ENCODE measurements at places on chromosomes 1 and 21.

DNA sequence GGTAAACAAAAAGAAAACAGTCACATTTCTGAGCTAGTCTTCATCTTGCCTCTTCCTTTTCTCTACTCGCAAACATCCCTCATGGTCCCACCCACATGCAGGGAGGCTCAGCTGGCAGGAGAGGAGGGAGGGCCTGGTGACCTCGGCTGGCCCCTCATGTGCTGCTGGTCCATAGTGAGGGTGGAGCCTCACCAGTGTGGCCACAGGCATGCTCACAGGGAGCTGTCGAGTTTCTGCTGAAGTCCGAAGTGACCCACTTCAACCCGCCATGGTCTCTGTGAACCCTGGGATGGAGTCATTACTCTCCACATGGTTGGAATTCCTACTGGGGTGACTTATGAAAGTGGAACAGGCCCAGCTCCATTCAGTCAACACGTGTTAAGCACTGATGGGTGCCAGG lies 253.4 kb downstream of the RHOU start:
- DNase-seq, result no peak

- DNase-seq, result peak; percentile 74
Observed at GRCh38 chr1:201019321-201019977, 4.1 kb downstream of the KIF21B start.

DNA sequence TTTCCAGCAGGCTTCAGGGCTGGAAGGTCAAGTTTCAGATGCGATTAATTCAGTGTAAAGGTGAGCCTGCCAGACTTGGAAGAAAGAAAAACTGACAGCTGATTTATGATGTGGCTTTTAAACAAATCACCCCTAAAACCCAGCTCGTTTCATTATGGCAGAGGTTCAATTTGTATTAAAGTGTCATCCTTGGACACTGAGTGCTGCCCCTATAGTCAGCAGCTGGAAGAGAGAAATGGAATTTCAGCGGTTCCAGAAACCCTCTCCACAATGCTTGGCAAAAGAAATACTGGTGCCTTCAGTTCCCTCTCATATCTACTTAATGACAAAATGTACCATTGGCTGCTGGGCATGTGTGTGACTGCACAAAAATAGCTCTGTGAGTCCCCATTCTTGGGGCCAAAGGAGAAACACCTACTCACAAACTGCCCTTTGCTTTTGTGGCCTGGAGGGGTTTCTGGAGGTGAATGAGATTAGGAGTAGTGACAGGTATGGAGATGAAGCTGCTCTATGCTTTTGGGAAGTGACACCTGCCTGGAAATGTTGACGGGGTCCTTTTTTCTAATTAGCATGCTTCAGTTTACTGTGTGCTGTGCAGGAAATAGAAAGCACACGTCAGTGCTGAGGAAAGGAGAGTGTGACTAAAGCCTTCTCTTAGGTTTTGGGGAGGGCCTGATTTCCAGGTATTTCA lies 95.1 kb upstream of the TSPAN2 start:
- no peak for DNase-seq

DNA sequence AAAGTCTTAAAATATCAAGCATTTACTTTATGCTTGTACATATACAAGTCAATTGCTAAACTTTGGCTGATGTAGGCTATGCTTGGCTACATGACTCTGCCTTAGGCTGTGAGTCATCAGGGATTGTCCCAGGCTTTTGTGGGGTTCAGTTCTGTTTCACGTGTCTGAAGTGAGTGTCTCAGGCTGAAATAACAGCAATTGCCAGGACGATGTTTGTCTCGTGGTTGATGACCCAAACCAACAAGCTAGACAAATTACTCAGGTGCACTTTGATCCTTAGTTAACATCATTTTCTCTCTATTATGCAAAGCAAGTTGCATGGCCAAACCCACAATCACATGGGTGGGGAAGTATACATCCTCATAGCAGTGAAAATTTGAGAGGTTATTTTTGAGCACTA lies 410.1 kb downstream of the BRINP3 start:
- DNase-seq, result no peak

DNA sequence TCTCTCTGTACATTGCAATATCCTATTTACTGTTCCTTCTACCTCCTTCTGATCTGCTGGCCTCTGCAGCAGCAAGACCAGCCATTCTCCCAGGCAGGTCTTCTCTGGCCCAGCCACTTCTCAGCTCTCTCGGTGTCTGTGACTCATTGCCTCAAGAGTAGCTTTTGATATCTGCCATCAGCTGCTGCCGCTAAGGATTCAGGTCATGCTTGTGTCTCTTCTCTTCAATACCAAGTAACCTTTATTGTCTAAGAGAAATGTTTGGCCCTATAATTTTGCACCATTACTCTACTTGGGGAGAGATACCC lies 101.8 kb downstream of the TMEM53 start:
- DNase-seq, result no peak

GRCh38 chr21:16502897-16503296 lies 773.1 kb downstream of the USP25 start:
- DNase-seq, result no peak

- DNase-seq, result no peak
Observed at GRCh38 chr1:243549108-243549507, 293.3 kb downstream of the SDCCAG8 start.

DNA sequence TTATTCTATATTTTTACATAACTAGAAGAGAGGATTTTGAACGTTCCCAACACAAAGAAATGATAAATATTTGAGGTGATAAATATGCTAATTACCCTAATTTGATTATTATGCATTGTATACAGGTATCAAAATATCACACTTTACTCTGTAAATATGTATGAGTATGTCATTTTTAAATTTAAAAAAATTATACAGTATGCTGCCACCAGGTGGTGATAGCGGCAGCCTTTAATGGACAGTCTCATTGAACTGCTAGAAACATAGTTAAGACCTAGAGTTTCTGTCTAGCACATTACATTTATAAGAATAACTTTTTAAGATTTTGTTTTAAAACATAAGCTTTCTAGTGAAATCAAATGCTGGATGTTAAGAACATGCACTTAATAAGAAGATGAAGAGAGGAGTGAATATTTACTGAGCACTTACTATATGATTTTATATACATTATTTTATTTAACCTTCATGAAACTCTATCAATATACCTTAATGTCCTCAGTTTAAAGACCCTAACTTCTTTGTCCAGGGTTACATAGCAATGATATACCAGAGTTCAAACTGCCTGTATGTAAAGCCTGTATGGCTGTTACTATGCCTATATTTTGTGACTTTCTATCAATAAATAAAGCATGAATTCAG lies 207.1 kb downstream of the NUF2 start:
- no peak for DNase-seq

DNA sequence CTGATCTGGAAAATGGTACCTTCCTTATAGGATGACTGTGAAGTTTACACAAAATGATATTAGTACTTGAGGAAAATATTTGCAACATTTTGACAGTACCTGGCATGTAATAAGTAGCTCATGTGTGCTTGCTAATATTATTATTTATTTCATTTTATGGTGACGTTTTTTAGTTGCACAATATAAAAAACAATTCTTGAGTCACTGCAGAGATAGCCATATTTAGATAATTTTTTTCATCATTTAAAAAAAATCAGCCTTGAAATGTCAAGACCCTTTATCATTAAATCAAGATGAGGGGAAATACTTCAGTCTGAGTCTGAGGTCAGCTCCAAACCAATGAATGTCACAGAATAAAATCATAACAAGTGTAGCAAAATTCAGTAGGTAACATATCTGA lies 196.8 kb upstream of the RUNX1 start:
- no peak for DNase-seq

- DNase-seq, result no peak
Observed at GRCh38 chr1:18803151-18803791, 56.2 kb downstream of the TAS1R2 start.

GRCh38 chr1:19336543-19336942 lies 24.4 kb downstream of the SLC66A1 start:
- DNase-seq, result no peak

DNA sequence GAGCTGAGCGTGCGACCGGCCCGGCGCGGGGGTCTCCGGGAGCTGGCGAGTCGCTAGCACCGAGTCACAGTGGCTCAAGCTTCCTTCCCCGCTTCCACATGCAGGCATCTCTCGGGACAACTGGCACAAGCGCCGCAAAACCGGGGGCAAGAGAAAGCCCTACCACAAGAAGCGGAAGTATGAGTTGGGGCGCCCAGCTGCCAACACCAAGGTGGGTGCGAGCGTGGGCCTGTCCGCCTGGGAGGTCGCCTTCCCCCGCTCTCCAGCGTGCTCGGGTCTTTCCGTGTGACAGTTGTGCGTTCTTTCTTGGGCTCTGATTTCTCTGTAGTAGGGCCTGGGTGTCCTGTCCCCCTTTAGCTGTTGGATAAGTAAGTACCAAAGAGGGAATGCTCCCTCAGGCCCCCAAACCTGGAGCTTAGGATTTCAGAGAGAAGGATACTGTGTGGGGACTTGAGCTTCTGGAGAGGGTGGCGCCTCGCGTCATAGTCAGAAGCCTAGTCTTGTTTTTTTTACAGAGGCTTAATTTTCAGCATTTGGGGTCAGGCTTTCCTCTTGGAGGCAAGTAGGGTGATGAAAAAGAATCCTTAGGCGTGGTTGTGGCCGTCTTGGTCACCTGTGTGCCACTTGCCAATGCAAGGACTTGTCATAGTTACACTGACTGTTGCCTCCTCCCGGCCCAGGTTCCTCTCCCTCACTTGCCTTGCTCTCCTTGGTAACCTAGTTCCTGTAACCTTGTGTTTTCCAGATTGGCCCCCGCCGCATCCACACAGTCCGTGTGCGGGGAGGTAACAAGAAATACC lies 790 bp downstream of the RPS8 start:
- DNase-seq, result peak; percentile 33

DNA sequence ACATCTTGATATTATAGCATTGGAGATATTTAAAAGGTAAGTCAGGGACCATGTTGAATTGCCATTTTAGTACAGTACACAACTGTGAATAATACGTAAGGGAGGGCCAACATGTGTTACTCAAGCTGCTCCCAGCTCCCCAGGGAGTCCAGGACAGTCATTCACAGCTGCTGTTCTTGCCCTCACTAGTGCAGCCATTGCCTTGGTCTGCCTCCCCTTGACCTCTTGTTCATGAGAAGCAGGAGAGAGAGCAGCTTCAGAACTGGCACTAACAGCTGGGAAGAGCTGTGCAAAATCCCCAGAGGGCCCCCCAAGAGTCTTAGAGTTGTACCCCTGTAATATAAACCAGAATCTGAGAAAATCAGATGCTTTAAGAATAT lies 16.4 kb downstream of the TCEANC2 start:
- DNase-seq, result no peak

GRCh38 chr1:171420810-171421209 lies 64.5 kb upstream of the PRRC2C start:
- peak; percentile 20 for DNase-seq

- no peak for DNase-seq
Observed at GRCh38 chr1:6648556-6648955, 23.9 kb downstream of the THAP3 start.

- DNase-seq, result peak; percentile 75
Observed at GRCh38 chr1:182143154-182143657, 81.7 kb upstream of the ZNF648 start.

- no peak for DNase-seq
Observed at GRCh38 chr1:243943671-243944428, 93.8 kb upstream of the AKT3 start.

DNA sequence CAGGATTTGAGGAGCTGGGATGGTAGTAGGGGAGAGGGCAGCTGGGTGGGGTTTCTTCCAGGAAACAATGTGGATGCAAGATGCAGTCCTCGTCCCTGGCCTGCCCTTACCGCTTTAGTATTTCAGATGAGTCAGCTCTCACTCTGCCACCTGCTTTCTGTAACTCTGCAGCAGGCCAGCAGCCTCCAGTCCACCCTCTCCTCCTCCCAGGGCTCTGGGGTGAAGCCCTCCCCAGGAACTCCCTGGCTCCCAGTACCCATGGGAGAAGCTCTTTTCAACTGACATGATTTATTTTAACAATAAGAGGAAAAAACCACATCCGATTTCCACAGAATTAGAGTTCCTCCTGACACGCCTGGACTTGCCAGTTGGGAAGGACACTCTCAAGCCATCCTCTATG lies 39.0 kb upstream of the IL20 start:
- DNase-seq, result no peak

DNA sequence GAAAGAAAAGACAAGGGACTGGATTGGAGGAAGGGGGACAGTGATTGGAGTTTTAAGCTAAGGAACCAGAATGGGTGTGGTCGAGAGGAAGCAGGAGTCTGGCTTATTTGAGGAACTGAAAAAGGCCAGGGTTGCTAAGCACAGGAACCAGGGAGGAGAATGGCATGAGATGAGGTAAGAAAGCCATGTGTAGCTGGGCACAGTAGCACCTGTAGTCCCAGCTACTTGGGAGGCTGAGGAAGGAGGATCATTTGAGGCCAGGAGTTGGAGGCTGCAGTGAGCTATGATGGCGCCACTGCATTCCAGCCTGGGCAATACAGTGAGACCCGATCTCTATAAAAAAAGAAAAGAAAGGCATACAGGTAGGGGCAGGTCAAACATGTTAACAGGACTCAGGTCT lies 8.1 kb upstream of the KHDRBS1 start:
- no peak for DNase-seq

- DNase-seq, result no peak
Observed at GRCh38 chr1:117719004-117719403, 113.2 kb downstream of the TENT5C start.

DNA sequence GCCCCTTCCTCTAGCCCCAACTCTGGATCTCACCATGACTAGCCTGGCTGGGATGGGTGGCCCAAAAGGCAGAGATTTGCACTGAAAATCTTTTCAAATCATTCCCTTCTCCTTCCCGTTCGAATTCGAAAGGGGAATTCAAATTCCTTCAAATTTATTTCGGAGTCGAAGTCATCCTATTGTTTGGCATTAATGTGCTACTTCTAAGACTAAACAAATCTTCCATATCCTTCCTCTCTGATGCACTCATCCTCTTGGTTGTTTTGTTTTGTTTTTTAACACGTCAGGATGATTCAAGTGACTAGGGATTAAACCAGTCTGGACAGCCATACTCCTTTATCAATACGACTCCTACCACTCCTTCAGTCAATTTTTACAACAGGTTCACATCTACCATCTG lies 95.5 kb upstream of the SGIP1 start:
- no peak for DNase-seq

DNA sequence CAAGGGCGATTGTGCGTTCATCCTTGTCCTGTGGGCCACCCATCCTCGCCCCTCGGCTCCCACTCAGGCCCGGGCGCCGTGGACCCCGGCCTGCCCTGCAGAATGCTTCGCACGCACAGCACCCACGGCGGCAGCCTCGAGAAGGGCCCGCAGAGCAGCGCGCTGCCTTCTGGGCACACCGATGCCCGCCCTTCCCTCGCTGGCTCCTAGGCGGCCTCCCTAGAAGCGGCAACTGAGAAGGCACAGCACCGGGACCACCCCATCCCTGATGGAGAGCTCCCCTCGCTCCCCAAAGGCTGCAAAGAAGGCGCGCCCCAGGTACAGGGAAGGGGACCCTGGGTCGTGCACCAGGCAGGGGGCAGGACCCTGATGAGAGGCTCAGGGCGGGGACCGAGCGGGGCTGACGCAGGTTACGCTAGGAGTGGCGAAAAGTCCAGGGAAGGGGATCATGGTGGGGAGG lies 971 bp downstream of the CAPZB start:
- no peak for DNase-seq

- DNase-seq, result no peak
Observed at GRCh38 chr1:967466-968343, 1.4 kb downstream of the PLEKHN1 start.

- no peak for DNase-seq
Observed at GRCh38 chr1:66999640-67000400, 54.1 kb downstream of the SLC35D1 start.

GRCh38 chr21:20789729-20790500 lies 208.3 kb upstream of the NCAM2 start:
- DNase-seq, result no peak
